ENCODE measurements at places on chromosomes 1 and 21. TPM values are rescaled to one million over a fixed set of nuclear protein-coding genes. Genes with fewer than 3 reads are reported as not detected.

GRCh38 chr1:174110053-174110452 is 49.3 kb upstream of the RABGAP1L start:
- H3K27ac ChIP-seq = no peak overlapping the region
- H3K4me1 ChIP-seq = no peaks in the 10 kb centered on the region
- H3K27me3 ChIP-seq = no peaks in the 10 kb centered on the region
- DNase-seq = no peak
- no peak overlapping the region for H3K4me3 ChIP-seq

- no peak for DNase-seq
- H3K36me3 ChIP-seq = no peaks in the 10 kb centered on the region
- no peaks in the 10 kb centered on the region for H3K4me1 ChIP-seq
- H3K4me3 ChIP-seq = no peak overlapping the region
- H3K27me3 ChIP-seq = no peaks in the 10 kb centered on the region
Observed at GRCh38 chr1:102118150-102118549, 121.4 kb upstream of the OLFM3 start.

DNA sequence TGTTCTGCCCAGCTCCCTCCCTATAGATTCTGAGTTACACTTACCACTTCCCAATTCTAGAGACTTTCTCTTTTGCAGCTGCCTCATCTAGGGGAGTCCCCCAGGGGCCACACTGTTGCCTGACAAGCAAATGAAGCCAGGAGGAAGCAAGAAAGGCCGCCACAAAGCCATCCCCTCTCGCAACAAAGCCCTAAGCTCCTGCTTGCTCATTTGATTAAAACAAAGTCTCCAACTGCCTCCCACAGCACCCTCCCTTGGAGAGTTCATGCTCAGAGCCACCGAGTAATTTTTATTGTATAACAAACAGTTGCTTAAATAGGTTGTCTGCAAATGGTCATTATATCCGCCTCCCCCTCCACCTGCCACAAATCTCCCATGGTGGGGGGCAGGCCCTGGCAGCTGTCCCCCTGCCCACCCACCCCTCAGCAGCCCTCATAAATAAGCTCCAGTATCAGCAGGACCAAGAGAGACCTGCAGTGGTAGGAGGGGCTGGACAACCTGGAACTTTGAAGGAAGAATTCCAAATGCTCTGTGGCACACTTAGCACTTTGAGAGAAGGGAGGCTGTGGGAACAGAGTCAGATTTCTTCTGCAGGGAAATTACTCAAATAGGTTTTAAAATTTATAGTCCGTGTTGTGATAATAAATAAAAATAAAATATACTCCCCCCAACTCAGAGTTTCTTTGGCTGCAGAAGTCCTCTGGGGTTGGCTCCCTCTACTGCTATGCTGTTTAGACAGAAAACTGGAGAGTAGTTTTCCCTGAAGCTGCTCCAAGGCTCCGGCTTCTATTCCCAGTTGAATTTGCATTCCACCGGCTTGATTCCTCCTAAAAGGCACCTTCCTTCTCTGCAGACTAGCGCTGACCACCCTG is 237.5 kb downstream of the TTLL7 start:
- no peak overlapping the region for H3K27ac ChIP-seq
- no peaks in the 10 kb centered on the region for H3K27me3 ChIP-seq
- H3K4me3 ChIP-seq = no peak overlapping the region
- H3K4me1 ChIP-seq = no peaks in the 10 kb centered on the region

GRCh38 chr21:34510148-34511142 is 1.6 kb downstream of the KCNE1 start:
- H3K4me1 ChIP-seq = no peaks in the 10 kb centered on the region
- H3K36me3 ChIP-seq = no peaks in the 10 kb centered on the region
- no peak overlapping the region for H3K27ac ChIP-seq
- no peaks in the 10 kb centered on the region for H3K27me3 ChIP-seq
- H3K4me3 ChIP-seq = no peak overlapping the region

GRCh38 chr1:10649517-10650201 is 146.8 kb downstream of the CASZ1 start:
- no peak overlapping the region for H3K4me3 ChIP-seq
- no peak overlapping the region for H3K27ac ChIP-seq
- no peak for DNase-seq
- H3K36me3 ChIP-seq = no peaks in the 10 kb centered on the region

- no peaks in the 10 kb centered on the region for H3K27me3 ChIP-seq
- no peaks in the 10 kb centered on the region for H3K36me3 ChIP-seq
- H3K4me1 ChIP-seq = no peaks in the 10 kb centered on the region
- no peak overlapping the region for H3K27ac ChIP-seq
Observed at GRCh38 chr1:110114784-110115183, 2.5 kb downstream of the UBL4B start.

DNA sequence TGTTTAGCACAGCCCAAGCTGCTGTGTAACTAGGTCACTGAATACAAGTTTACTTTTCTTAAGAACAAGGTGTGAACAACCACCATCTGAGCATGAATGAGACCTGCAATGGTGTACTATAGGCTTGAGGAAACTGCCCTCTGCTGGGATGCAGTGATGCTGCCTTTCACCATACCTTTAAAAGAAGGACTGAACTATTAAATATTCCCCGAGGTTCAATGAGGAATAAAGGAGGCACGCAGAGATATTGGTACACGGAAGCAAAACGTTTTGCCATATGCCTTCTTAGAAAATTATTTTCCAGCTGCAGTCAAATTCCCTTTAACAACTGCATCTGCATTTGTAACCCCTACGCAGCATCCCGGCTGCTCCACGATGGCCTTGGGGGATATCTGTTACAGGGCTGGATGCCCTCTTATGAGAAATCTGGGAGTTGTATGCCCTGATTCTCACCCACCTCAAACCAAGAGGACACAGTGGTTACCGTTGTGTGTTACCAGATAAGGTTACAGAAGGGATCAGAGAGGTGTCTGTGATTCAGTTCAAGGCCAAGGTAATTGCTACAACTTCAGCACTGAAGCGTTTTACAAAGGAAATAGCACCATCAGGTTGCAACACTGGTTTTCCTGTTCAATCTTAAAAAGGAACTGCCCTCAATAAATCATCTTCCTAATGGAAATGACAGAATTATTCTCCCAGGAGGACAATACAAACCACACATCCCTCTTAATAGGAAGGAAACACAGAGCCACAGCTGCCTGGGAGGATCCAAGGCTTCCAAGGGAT is 470.5 kb downstream of the LTN1 start:
- H3K27ac ChIP-seq = no peak overlapping the region
- H3K36me3 ChIP-seq = no peaks in the 10 kb centered on the region
- no peak overlapping the region for H3K4me3 ChIP-seq
- no peaks in the 10 kb centered on the region for H3K27me3 ChIP-seq

GRCh38 chr1:228842094-228842775 is 107.0 kb downstream of the RHOU start:
- H3K27ac ChIP-seq = no peak overlapping the region
- H3K36me3 ChIP-seq = no peaks in the 10 kb centered on the region
- DNase-seq = no peak
- no peaks in the 10 kb centered on the region for H3K27me3 ChIP-seq
- peaks cover 4% of the 10 kb centered on the region for H3K4me1 ChIP-seq

The SLC35E2B gene
- total RNA-seq = 45.6 TPM

The GRIK1 gene
- total RNA-seq = not detected

The CRNN gene
- not detected for total RNA-seq

The ZNF496 gene
- 31.1 TPM for total RNA-seq

The FCRL1 gene
- total RNA-seq = 0.32 TPM
